ENCODE measurements at places on chromosomes 7 and 10. TPM values are rescaled to one million over a fixed set of nuclear protein-coding genes. Genes with fewer than 3 reads are reported as not detected.

The DNAJC12 gene
- 4.1 TPM for total RNA-seq

The VGF gene
- 0.17 TPM for total RNA-seq

The PODXL gene
- 1.5 TPM for total RNA-seq

The VIPR2 gene
- total RNA-seq: 0.99 TPM

DNA sequence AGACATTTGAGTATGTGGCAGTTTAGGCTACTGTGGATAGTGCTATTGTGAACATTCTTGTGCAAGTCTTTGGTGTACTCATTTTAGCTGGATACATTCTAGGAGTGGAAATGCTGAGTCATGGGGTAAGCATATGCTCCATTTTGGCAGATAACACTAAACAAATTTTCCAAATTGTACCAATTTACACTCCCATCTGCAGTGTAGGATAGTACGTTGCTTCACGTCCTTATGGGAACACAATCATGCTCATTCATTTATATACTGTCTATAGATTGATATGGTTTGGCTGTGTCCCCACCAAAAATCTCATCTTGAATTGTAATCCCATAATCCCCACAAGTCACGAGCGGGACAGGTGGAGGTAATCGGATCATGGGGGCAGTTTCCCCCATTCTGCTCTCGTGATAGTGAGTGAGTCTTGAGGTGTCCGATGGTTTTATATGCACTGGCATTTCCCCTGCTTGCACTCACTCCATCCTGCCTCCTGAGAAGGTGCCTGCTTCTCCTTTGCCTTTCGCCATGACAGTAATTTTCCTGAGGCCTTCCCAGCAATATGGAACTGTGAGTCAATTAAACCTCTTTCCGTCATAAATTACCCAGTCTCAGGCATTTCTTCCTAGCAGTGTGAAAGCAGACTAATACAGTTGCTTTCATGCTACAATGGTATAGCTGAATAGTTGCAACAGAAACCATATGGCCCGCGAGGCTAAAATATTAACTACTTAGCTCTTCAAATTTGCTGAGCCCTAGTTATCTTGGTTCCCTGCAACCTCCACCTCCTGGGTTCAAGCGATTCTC lies 25.6 kb downstream of the RNF216 start:
- no peak for DNase-seq

DNA sequence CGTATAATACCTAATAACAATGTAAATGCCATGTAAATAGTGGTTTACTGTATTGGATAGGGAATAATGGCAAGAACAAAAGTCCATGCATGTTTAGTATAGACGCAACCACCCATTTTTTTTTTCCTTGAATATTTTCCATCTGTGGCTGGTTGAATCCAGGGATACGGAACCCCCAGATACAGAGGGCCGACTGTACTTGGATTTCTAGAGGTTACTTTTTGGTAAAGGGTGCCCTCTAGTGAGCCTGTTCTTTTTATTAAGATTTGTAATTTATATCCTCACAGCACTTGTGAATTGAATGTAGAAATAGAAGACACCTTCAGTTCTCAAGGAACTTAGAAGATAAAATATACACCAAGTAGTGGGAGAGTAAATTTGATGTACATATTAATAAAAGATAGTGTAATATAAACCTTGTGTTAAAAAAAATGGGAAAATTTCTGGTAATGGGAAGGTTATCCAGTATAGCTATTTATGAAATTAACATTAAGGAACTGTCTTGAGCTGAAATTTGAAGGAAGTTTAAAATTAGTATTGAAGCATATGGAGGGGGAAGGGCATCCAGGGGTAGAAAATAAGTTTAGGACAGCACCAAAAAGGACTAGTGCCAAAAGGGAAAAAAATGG lies 32.0 kb downstream of the EXOC6 start:
- DNase-seq: no peak

GRCh38 chr7:51045319-51046102 lies 262.8 kb upstream of the GRB10 start:
- DNase-seq: no peak

DNA sequence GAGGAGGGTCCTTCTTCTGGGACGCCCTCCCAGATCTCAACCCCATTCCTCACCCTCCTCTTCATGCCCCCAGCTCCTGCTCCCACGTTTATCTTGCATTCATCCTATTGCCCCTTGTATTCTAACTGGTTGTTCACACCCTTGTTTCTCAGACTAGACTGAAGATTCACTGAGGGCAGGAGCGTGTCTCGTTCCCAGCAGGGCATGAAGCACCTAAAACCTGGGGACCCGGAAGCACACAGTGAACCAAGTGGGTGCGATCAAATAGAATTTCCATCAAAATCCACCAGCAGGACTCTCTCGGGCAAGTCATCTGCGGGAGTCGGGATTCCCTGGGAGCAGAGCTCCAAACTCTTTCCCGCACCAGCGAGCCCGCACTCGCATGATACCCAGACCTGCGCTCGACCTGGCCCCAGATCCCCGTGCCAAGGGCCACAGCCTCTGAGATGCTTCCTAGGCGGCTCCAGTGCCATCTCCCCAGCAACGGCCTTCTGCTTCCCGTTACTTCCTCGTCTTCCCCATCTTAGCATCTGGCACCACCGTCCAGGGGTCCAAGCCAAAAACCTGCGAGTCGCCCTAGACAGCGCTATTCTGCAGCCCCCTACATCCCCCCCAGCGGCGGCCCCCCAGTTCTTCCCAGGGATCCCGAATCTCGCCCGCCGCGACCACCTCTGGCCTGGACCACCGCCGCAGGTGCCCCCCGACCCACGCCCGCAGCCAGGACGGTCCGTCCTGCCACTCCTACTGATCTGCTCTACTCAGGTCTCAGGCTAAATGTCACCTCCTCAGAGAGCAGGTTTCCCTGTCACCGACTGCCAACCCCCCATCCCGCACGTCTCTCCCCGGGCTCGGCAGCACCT lies 6.1 kb upstream of the GBX1 start:
- DNase-seq: no peak

- DNase-seq: no peak
Observed at GRCh38 chr7:77831481-77831880, 32.9 kb downstream of the PHTF2 start.

DNA sequence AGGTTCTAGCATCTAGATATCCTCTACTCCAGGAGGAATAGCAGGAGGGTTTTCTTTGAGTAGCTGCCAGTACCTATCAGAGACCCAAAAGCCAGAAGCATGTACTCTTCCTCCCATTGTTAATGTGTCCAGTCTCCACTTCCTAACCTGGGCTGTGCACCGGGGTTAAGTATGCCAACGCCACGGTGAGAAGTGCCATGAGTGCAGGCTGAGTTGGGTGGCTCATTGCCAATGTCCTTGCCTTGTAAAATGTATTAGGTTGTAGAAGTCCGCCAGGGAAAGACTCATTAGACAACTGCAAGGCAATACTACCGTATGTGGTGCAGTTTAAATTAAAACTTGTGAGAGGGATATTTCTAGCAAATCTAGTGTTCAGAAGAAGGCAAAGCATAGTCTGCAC lies 55.0 kb upstream of the PRR15 start:
- no peak for DNase-seq

DNA sequence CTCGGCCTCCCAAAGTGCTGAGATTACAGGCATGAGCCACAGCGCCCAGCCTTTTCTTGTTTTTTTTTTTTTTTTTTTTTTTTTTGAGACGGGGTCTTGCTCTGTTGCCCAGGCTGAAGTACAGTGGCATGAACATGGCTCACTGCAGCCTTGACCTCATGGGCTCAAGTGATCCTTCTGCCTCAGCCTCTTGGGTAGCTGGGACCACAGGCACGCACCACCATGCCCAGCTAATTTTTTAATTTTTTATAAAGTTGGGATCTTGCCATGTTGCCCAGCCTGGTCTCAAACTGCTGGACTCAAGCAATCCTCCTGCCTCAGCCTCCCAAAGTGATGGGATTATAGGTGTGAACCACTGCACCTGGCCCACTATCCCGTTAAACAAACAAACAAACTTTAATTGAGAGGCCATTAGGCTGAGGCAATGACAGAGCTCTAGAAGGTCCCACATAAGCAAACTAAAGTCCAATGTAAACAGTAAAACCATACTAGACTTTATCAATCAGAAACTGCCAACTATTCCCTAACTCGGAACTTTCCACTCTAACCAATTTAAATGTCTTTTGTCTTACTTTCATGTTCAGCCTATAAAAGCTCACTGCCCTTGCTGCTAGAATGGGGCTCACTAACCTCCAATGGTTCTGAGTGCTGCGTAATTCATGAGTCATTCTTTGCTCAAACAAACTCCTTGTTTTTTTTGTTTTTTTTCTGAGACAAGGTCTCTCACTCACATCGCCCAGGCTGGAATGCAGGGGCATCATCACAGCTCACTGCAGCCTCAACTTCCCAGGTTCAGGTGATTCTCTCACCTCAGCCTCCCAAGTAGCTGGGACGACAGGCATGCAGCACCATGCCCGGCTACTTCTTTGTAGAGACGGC lies 1.9 kb downstream of the DHX32 start:
- no peak for DNase-seq

DNA sequence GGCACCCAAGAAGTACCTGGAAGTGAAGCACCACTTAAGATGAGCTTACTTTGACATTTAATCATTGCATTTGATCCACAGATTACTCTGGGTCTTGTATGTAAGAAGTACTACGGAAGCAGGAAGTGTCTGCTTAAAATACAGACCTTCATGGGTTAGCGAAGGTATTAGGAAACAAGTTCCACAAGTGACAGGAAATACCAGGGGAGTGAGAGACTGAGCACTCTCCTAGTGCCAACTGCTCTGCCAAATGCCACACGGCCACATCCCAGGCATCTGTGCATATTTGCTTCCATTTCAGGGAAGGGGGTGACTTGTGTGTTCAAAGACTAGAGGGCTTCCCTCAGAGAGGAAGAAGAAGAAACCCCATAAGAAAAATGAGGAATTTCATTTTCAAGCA lies 57.2 kb upstream of the ANK3 start:
- no peak for DNase-seq
